Esophagus mucosa (tissue), 1 donor: ENCODE measurements at places on chromosomes 3 and 15. TPM values are rescaled to one million over a fixed set of nuclear protein-coding genes. Genes with fewer than 3 reads are reported as not detected.

Gene GOLGA8S
- total RNA-seq = 0.24 TPM

DNA sequence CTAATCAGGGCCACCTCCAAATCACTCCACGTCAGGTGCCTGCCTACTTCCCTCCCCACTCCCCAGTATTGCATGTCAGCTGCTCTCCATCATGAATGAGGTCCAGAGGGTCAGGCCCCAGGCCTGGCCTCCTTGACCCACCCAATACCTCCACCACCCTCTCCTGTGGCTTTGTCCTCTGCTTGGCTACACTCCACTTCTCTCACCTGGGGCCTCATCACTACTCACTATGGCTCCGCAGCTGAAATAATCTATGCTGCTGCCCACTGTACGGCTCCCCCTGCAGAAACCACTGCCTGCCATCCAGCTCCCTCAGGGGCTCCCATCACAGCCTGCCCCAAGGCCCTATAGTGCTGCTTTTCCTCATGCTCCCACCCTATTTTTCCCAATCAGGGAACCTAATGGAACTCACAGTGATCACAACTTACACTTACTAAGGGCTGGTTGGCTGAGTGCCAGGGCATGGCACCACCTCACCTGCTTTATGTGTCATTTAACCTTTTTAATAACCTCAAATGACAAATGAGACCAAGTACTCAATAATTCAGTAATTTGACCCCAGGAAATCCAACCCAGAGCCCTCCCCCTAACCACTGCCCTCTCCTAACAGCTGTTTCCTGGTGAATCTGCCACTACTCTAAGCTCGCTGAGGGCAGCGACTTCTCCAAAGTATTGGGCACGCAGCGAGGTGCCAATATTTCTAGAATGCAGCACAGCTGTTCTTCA is 2.3 kb downstream of the GORASP1 start:
- ATAC-seq = no peak

DNA sequence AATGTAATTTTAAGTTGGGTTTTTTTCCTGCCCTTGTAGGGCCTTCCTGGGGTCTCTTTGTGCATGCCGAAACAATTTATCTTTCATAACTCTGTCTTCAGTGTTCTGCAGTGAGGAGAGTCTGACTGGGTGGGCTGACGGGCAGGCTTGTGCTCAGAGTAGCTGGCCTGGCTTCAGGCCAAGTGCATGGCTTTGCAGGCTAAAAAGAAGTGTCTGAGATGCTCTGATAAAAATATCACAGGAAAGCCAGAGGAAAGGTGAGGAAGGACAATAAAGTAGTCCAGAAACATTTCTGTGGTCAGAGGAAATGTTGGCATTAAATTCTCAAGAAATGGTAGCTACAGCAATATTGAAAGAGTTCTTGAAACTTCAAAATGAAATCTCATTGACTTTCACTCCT is 25.5 kb downstream of the ST3GAL6 start:
- ATAC-seq = no peak

DNA sequence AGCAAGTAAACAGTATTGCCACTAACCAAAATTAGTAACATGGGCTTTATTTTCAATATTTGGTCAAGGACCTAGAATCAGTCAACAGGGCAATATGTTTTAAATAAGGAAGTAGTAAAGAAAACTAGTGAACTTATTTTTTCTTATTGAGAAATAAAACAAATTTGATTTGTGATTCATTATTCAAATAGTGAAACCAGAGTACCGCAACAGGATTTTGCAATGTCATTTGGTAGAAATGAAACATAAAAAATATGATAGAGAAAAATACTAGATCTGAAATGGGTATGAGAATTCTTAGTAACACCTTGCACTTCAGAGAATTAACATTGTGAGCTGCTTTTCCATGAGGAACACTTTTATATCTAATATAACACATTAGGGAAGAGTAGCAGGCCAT is 291.8 kb upstream of the GBE1 start:
- ATAC-seq = no peak

- ATAC-seq = no peak
These were observed 7.0 kb downstream of the NR2F2 start for GRCh38 chr15:96337365-96338023.
